Stimulated activated CD8-positive, alpha-beta memory T cell treated with anti-CD3 and anti-CD28 coated beads, Interleukin-7, amount 100 ng/mL, for 4 hours (primary cell): ENCODE measurements at places on chromosomes 16 and 17.

GRCh38 chr17:56182081-56182480 lies 28.8 kb downstream of the ANKFN1 start:
- no peak for DNase-seq

DNA sequence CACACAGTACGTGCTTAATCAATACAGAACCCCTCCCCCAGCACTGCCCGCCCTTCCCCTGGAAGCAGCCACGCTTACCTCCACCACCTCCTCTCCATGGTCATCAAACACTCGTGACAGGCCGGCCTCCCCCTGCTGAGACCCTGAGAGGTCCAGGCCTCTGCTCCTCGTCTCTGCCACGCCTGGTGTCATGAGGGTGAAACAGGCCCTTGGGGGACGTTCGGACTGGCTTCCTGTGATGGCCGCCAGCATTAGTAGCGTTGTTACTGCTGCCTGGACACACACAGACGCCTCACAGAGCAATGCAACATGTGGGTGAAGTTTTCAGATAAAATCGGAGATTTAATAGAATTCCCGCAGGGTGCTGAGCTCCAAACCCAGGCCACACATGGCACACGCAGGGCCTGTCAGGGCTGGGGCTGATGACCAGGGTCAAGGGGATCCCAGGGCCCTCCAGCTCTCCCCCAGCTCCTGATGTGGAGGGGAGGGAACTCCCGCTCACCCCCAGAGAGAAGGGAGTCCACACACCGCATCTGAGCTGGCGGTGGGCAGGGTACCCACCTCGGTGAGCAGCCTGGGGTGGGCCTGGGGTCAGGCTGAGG lies 15.9 kb upstream of the SLC38A10 start:
- no peak for DNase-seq

DNA sequence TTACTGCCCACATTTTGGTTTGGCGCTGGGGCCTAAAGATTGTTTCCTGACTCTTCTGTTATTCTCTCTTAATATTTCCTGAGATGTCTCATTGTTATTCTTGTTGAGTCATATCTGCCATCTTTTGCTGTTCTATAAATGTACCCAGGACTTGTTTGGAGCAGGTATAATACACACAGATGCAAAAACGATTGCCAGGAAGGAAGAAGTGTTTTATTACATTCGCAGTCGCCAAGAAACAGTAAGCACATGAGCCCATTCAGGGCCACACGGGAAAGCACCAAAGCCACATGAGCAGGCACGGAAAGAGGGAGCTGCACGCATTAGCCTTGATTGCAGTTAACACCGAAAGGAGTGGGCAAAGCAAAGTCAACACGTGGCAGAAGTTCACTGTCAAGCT lies 70.2 kb downstream of the ARHGAP44 start:
- DNase-seq = no peak

DNA sequence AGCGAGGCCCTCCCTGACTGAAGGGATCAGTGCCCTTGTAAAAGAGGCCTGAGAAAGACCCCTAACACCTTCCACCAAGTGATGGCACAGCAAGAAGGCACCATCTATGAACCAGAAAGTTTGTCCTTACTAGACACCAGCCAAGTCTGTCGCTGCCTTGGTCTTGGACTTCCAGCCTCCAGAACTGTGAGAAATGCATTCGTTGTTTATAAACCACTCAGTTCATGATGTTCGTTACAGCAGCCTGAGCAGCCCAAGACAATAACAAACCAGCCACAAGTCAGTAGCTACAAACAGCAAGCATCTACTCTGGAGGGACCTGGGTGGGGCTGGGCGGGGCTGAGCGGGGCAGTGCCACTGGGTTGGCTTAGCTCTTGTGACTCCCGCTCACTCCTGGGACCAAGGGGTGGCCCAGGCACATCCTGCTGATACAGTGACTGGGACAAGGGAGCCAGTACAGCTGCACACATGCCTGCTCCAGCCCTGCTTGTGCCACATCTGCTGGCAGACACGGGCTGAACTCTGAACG lies 234.9 kb downstream of the IRF8 start:
- DNase-seq = no peak

GRCh38 chr16:49120631-49121030 lies 161.0 kb downstream of the CBLN1 start:
- no peak for DNase-seq

DNA sequence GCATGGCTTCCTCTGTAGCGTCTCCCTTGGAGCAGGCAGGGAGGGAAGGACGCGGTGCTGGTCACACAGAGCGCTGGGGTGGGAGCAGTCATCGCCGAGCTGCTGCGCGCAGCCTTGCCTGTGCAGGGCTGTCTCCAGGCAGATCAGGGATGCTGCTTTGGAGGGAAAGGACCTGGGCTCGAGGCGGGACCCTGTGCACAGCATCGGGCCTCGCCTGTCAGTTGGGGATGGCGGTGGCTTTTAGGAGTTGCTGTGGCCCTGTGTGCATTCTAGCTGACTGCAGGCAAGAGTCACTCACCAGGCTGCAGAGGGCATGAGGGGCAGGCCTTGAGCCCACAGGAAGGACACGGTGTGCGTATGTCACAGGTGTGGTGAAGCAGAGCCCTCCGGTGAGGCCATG lies 10.1 kb downstream of the ACSF3 start:
- DNase-seq = no peak
